ENCODE measurements at places on chromosomes 5 and 9.
A peak's percentile ranks its signal among the peaks of the same experiment; 100 is the strongest.

DNA sequence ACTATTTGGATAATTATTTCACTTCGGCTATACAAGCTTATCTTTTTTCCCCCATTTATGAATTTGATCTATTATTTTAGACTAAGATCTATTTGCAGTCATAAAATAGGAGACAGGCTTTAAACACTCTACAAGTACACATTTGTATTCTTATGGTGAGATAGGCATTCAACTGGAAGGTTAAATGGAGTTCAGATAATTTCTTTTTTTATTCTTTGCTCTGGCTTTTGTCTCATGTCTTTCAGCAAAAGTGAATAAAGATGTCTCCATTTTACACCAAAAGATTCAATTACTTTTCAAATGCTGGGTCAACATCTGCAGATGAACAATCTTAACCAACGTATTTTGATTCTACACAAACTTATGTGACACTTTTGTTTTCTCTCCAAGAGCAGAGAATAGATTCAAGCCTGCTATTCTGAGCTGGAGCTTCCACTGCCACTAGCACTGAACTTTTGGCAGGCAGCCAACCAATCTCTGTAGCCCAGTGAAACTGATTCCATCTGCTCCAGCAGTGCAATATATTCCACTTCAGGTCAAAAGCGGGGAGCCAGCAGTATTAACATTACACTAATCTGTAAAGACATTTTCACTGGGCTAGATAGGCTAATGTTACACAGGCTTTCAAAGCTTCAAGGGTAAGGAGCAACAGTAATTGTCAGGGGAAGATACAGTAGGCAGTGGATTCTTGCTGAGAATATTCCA, 452.0 kb upstream of the ZNF608 start:
- no peak overlapping the region for H3K4me3 ChIP-seq
- H3K27ac ChIP-seq, result no peak overlapping the region
- no peak for DNase-seq
- no peaks in the 10 kb centered on the region for H3K4me1 ChIP-seq
- H3K36me3 ChIP-seq, result no peaks in the 10 kb centered on the region
- H3K27me3 ChIP-seq, result no peaks in the 10 kb centered on the region

- no peak for DNase-seq
- no peaks in the 10 kb centered on the region for H3K36me3 ChIP-seq
- H3K4me1 ChIP-seq, result no peaks in the 10 kb centered on the region
- H3K27me3 ChIP-seq, result no peaks in the 10 kb centered on the region
- H3K27ac ChIP-seq, result no peak overlapping the region
These were observed 736.3 kb downstream of the TAF11L14 start for GRCh38 chr5:18370531-18370930.

- H3K4me1 ChIP-seq, result peaks cover 43% of the 10 kb centered on the region
- H3K27ac ChIP-seq, result peak overlapping the region; percentile 67
- peak overlapping the region; percentile 75 for H3K4me3 ChIP-seq
- H3K27me3 ChIP-seq, result peaks cover 16% of the 10 kb centered on the region
- H3K36me3 ChIP-seq, result peaks cover 8% of the 10 kb centered on the region
These were observed 1.2 kb downstream of the PDLIM7 start for GRCh38 chr5:177496070-177496726.

- no peak overlapping the region for H3K4me3 ChIP-seq
- no peak for DNase-seq
- no peaks in the 10 kb centered on the region for H3K4me1 ChIP-seq
These were observed 246.1 kb downstream of the KDM4C start for GRCh38 chr9:7003861-7004260.

DNA sequence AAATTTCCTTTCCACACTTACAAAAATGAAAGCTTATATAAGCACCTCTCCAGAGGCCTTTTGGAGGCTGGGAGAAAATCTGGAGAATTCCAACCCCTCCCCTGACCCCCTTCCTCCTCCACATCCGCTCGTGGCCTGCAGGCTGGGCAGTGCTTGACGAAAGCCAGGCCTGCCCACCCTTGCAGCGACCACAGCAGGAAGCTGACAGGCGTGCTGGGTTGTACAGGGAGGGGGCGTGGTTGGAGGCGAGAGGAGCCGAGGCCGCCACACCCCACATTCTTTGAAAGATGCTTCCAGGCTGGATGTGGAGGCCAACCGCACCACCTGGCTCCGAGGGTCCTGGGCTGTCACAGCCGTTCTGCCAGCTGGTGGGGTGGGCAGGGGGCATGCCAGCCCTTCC, 47.8 kb upstream of the IER5L start:
- peaks cover 21% of the 10 kb centered on the region for H3K4me1 ChIP-seq
- peak; percentile 16 for DNase-seq
- no peaks in the 10 kb centered on the region for H3K36me3 ChIP-seq
- H3K4me3 ChIP-seq, result no peak overlapping the region
- H3K27ac ChIP-seq, result no peak overlapping the region

- no peaks in the 10 kb centered on the region for H3K36me3 ChIP-seq
- no peak overlapping the region for H3K4me3 ChIP-seq
- DNase-seq, result no peak
- H3K4me1 ChIP-seq, result no peaks in the 10 kb centered on the region
- H3K27me3 ChIP-seq, result peaks cover 3% of the 10 kb centered on the region
These were observed 469.9 kb downstream of the ARHGEF28 start for GRCh38 chr5:74095871-74096270.

DNA sequence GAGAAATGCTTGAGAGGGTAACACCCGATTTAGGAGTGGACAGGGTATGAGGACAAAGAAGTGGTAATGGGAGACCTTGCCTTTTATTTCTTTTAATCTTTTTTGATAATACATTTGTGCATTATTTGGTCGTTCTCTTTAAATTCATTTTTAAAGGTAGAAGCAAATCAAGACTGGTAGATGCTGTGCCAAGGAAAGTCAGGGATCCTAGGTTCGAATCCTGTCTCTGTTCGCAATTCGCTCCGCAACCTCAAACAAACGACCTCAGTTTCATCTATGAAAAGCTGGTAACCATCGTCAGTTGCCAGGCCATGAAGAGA, 353 bp upstream of the TMED9 start:
- peaks cover 29% of the 10 kb centered on the region for H3K4me1 ChIP-seq
- DNase-seq, result no peak
- H3K4me3 ChIP-seq, result peak overlapping the region; percentile 99
- peak overlapping the region; percentile 100 for H3K27ac ChIP-seq
- H3K27me3 ChIP-seq, result peaks cover 20% of the 10 kb centered on the region
- H3K36me3 ChIP-seq, result peaks cover 23% of the 10 kb centered on the region

GRCh38 chr5:158977642-158978041, 122.1 kb downstream of the EBF1 start:
- no peaks in the 10 kb centered on the region for H3K36me3 ChIP-seq
- DNase-seq, result no peak
- no peak overlapping the region for H3K4me3 ChIP-seq
- H3K27me3 ChIP-seq, result peaks cover 4% of the 10 kb centered on the region
- no peaks in the 10 kb centered on the region for H3K4me1 ChIP-seq

DNA sequence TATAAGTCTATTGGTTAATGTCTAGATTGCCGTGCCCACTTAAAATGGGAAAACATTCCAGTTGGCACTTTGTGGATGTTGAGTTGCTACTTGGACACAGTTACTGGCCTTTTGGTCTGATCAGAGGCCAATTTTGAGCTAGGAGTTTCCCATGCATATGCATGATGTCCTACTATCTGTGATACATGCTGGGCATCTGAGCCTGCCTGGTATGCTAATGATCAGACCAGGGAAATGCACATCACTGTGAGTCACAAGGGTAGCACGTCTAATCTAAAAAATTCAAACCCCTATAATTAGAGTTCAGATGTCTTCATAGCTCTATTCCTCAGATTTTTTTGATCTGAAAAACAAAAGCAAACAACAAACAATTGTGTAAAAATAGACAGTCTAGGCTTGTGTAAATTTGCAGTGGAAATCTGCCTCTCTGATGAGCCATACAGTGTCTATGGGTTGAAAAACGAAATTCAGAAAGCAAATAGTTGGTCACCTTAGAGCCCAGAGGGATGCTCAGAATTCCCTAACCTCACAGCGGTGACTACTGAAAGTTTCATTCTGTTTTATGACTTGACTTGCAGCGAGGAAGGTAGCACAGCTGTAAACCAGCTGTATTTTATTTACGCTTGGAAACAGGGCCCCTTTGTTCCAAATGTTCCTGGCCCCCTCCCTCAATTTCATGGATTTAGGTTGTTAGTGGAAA, 37.3 kb downstream of the PALM2AKAP2 start:
- no peak for DNase-seq
- peaks cover 2% of the 10 kb centered on the region for H3K27me3 ChIP-seq
- no peak overlapping the region for H3K27ac ChIP-seq
- H3K4me3 ChIP-seq, result no peak overlapping the region

- peaks cover 6% of the 10 kb centered on the region for H3K27me3 ChIP-seq
- no peak overlapping the region for H3K27ac ChIP-seq
- no peak overlapping the region for H3K4me3 ChIP-seq
- peaks cover 18% of the 10 kb centered on the region for H3K4me1 ChIP-seq
- no peak for DNase-seq
- H3K36me3 ChIP-seq, result no peaks in the 10 kb centered on the region
These were observed 47.6 kb upstream of the TRAF1 start for GRCh38 chr9:120974181-120974580.

GRCh38 chr5:152427721-152428120, 22.6 kb upstream of the NMUR2 start:
- H3K36me3 ChIP-seq, result no peaks in the 10 kb centered on the region
- H3K4me3 ChIP-seq, result no peak overlapping the region
- H3K4me1 ChIP-seq, result no peaks in the 10 kb centered on the region
- DNase-seq, result no peak

- H3K27ac ChIP-seq, result no peak overlapping the region
- DNase-seq, result no peak
- H3K4me3 ChIP-seq, result no peak overlapping the region
- no peaks in the 10 kb centered on the region for H3K36me3 ChIP-seq
- H3K27me3 ChIP-seq, result no peaks in the 10 kb centered on the region
These were observed 67.1 kb downstream of the DAPK1 start for GRCh38 chr9:87564791-87565241.

DNA sequence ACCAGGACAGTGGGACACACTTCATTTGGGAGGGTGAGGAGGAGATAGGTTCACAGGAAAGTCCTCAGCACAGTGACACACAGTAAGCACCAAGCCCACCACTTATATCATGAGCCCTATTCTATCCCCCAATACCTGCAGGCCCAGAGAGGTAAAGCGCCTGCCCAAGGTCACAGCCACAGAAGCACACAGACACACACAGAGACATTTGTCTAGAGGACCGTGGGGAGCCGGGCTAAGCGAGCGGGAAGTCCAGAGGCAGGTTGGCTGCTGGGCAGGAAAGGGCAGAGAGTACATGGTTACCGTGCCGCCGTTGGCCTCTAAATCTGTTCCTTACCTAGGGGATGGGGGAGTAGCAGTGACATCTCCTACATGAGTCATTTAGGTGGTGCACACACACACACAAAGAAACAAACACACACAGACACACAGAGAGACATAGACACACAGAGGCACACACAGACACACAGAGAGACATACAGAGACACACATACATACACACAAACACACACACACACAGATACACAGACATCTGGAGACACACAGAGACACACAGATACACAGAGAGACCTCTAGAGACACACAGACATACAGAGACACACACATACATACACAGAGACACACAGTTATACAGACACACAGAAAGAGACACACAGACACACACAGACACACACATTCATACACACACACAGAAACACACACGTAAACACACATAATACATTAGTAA, 15.9 kb upstream of the DUSP1 start:
- H3K27ac ChIP-seq, result no peak overlapping the region
- peaks cover 3% of the 10 kb centered on the region for H3K27me3 ChIP-seq
- DNase-seq, result no peak
- H3K36me3 ChIP-seq, result no peaks in the 10 kb centered on the region

DNA sequence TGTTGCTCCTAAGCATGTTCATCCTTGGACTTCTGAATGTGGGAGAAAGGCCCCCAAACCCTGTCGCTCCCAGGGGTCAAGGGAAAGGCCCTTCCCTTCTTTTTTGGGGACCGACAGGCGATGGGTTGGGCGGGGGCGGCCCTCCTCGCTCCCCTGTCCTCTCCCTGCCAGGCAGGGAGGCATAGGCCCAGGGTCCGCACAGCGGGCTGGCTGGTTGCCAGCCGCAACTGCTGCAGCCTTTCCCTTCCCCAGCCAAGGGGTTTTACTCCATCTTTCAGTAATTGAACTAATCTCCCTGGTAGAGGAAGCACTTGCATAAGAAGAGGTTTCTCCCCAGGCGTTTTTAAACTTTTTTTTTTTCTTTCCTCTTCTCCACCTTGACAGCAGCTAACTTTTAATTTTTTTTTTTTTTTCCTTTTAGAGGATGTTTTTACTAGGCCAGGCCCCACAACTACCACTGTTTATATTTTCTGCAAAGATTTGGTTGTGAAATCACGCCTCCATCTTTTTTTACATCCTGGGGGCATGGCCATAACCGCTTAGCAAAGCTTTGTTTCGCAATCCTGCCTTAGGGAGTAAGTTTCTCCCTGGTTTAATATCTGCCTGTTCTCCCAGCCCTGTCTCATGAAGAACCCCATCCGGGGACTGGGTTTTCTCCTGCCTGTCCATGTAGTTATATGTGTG, 216.9 kb upstream of the ZNF608 start:
- no peaks in the 10 kb centered on the region for H3K36me3 ChIP-seq
- H3K4me3 ChIP-seq, result no peak overlapping the region
- no peak overlapping the region for H3K27ac ChIP-seq
- H3K4me1 ChIP-seq, result no peaks in the 10 kb centered on the region

DNA sequence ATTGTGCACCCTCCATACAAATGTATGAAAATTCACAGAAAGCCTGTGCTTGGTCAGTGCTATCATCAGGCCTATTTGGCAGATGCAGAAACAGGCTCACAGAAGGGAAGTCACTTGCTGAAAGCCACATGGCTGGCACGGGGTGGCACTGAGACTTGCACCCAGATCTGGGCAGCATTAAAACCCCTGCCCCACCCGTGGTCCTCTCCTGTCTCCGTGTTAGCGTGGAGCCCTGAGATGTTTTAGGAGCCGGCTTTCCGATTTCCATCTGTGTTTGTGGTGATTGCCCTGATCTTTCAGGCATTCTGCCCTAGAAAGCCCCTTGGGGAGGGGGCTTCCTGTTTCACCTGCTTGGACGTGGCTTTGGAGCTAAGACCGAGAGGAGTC, 102.2 kb upstream of the IER5L start:
- no peak overlapping the region for H3K4me3 ChIP-seq
- DNase-seq, result no peak
- peaks cover 21% of the 10 kb centered on the region for H3K27me3 ChIP-seq
- no peak overlapping the region for H3K27ac ChIP-seq

All from activated T-helper 1 cell treated with anti-CD3 and anti-CD28 coated beads, Interleukin-12 subunit alpha, Interleukin-12 subunit beta, Interleukin-2, Interleukin-4 antibody, amounts not matched to agents 30 ng/mL and 10 ng/mL and 1 ng/mL, durations not matched to agents 14 hours and 24 hours and 36 hours (primary cell).